Right hindlimb (tissue), 1 donor: ENCODE measurements at places on chromosomes 2 and 18.

DNA sequence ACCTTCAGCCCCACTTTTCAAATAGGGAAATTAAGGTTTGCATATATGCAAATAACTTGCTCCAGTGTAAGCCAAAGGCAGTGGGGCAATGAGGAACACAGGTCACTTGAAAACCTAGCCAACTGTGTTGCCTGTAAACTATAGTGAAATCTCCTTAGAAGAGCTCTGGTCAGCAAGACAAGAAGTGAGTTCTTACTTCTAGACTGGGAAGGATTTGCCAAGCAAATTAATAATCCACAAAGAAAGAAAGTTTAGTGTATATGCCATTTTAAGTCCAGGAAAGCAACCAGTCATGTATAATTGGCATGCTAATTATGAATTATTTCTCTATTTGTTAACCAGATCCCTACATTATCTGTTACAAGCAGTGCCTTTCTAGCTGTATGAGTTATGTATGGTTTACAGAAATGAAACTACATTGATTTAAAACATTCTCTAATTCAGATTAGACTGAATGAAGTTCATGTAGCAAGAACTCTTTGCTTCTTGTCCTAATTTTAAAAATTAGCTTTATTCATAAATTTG is 129.9 kb downstream of the MTX2 start:
- no peak for DNase-seq

DNA sequence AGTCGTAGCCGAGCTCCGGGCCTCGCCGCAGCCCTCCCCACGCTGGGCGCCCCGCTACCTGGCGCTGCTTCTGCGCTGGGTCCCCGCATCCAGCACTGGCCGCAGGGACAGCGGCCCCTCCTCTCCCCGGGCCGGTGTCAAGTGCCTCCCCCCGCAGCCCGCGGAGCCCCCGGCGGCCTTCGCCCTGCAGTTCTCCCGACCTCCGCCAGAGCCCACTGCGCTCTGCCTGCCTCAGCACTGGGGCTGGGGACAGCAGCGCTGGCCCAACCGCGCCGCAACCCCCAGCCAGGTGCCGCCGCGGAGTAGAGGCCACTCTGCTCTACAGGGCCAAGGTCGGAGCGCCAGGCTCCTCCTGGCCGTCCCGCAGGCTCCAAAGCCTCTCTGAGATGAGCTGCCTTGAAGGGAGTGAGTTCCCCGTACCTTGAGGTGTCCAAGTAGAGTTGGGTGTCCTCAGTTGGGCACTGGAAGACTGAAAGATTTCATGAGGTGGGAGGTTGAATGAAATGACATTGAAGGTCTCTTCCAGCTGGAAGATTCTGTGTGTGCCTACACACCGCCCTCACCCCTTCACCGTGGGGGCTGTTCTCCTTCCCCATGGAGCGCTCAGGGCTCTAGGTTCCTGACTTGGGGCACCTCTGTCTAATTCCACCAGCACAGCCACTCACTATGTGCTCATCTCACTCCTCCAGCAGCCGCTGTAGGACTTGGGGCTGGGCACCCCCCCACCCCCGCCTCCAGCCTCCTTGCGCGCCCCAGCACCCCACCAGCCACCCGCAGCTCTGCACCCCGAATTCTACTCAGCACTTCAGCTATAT is 854 bp upstream of the DNMT3A start:
- DNase-seq = peak; percentile 90

DNA sequence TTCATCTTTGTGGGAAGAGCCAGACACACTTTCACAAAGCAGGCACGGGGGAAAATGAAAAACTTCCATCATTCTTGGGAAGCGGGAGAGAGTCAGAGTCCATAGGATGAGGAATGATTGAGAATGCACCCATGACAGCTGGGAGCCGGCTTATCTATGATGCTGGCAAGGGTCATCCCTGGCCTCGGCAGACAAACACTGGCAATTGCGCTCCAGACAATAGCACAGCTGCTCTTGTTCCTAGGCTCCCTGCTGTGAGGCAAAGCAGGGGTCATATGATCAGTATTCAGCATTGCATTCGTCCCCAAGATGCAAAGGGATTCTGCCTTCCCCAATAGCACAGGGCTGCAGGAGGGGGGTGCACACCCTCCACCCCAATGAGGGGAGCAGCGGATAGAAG is 33.0 kb downstream of the CYRIA start:
- DNase-seq = no peak

DNA sequence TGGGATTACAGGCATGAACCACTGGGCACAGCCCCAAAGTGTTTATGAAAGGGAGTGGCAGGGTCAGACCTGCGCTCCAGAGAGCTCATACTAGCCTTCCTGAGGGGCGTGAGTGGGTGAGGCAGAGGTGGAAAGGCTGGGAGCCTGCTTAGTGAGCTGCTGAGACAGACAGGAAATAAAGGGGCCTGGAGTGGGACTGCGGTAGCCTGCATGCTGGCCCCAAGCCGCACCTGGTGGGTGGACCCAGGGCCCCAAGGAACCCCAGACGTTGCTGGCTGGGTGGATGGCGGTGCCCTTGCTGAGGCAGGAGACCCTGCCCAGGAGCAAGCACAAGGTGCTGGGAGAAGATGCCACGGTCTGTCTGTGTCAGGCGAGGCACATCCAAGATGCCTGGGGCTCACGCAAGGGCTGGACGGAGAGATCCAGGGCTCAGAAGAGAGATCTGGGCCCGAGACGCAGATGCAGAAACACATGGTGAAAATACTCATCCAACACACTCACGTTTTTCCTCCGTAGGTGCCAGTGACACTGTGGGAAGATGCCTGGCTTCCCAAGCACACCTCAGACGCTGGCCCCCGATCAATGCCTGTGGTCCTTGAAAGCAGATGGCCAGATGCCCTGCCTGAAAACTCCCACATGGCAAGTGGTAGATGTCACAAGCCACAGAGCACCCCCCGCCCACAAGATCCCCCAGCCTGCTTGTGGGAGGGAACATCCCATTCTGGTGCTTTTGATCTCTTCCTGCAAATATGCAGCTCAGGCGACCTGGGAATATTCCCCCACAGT is 151.1 kb downstream of the GLI2 start:
- DNase-seq = peak; percentile 47

DNA sequence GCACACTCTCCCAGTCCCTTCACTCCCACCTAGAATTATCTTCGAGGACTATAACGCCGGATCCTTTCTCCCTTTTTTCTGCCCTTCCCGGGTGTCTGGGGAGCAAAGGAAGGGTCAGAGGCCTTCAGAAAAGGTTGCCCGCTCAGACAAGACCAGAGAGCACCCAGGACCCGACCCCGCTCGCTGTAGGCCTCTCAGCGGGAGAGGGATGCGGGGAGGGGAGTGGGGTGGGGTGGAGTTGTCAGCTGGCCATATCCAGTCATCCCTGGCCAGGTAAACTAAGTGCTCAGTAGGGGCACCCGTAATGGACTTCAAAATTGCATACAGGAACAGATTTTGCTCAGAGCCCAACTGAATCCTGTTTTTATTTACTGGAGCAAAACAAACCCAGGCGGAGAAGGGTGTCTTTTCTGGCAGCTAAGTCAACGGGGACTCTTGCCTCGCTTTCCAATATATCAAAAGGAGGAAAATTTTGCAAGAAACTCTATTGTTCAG is 65.0 kb downstream of the NOL4 start:
- DNase-seq = no peak

DNA sequence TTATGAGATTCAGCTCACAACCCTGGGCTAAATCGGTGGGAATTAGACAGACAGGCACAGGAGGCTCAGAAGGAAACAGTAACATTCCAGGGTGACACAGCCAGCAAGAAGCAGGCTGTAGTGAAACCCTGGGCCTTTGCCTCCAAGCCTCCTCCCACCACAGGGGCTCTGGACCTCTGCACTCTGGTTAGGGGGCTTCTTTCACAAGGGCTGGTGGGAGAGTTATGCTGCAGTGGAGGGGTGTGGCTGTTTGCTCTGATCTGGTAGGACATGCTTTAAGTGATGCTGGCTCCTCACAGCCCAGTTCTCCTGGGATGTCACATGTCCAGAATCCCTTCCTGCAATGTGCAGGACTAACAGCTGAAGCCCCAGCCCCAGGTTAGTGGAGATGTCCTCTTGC is 109.9 kb downstream of the TGFA start:
- no peak for DNase-seq

- peak; percentile 91 for DNase-seq
Observed at GRCh38 chr18:67525328-67526099, 9.0 kb upstream of the DSEL start.

- DNase-seq = no peak
Observed at GRCh38 chr2:105103481-105103880, 65.6 kb downstream of the MRPS9 start.

GRCh38 chr2:234678711-234679110 is 181.8 kb upstream of the ARL4C start:
- DNase-seq = no peak

DNA sequence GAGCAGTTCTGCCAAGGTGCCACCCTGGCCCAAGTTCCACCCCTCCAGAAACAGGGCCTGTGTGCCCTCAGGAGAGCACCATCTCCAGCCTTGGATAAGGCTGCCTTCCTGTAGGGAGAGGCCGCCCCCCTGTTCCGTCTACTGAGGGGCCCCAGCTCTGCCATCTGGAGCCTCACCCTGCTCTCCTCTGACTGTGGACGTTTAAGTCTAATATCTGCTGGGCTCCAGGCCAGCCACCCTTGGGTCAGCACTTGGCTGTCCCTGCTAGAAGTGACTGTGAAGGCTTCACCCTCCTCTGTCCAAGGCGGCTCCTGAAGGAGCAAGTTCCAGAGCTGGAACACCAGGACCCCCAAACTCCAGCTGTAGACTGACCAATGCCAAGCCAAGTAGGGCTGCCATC is 26.3 kb downstream of the RHOB start:
- DNase-seq = peak; percentile 7

DNA sequence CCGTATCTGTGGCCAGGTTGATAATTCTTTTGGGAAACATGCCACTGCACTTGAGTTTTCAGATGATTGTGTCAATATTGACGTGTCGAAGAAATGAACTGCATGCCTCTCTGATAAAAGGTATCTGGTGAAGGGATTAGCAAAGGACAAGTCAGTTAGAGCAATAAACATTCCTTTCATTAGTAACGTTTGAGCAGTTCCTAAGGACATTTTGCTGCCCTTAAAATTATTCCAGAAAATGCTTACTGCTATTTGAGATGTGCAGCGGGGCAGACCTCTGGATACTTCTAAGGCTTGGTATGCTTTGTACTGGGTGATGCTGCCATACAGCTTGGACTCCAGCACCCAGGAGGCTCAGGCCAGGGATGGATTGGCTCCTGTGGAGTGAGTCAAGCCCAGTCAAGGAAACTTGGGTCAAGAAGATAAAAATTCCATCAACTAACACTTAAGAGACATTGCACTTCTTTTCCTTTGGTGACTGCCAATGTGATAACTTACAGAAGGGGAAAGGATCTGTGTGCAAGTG is 166.7 kb downstream of the FHOD3 start:
- DNase-seq = no peak
